Hepatocyte (in vitro differentiated cells): ENCODE measurements at places on chromosomes 7 and 10. TPM values are rescaled to one million over a fixed set of nuclear protein-coding genes. Genes with fewer than 3 reads are reported as not detected.
A peak's percentile ranks its signal among the peaks of the same experiment; 100 is the strongest.

- DNase-seq, result peak; percentile 46
Measured at GRCh38 chr7:7911369-7912123, 57.0 kb upstream of the GLCCI1 start.

GRCh38 chr10:43407148-43407575, 1.8 kb downstream of the HNRNPF start:
- peak; percentile 80 for DNase-seq

DNA sequence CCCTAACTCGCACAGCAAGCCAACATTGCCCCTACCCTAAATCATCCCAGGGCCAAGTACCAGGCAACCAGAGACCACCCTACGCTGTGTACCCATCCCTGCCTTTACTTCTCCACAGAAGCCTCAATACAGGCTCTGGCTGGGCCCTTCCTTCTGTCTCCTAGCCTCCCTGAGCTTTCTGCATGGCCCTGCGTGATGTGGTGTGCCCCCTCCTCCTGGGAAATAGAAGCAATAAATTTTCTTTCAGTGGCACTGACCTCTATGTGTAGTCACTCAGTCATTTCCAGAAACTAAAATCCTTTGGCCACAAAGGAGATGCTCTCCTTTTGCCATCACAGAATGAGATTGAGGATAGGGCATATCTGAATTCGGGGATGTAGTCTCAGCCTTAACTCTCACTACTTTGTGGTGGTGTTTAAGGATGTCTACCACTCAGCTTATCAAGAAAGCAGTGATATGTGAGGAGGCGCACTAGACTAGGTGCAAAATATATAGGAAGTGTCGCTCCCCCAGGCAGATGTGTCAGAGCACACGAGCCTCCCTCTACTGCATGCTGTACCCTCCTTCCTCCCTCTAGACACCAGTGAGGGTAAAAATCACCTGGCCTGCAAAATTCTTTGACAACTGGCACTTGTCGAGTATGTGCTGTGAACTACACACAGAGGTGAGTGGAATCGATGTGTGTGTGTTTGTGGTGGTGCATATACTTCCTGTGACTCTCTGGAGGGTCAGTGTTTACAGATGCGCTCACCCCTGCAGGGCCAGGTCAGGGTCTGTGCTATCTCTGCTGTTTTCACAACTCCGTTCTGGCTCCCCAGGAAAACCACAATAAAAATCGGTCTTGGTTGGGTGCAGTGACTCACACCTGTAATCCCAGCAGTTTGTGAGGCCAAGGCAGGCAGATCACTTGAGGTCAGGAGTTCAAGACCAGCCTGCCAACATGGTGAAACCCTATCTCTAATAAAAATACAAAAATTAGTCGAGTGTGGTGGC, 825.9 kb upstream of the IGFBP3 start:
- no peak for DNase-seq

GRCh38 chr7:149713731-149714068, 59.7 kb downstream of the ZNF467 start:
- DNase-seq, result no peak

- DNase-seq, result no peak
Measured at GRCh38 chr7:75647709-75648438, 90.9 kb downstream of the HIP1 start.

DNA sequence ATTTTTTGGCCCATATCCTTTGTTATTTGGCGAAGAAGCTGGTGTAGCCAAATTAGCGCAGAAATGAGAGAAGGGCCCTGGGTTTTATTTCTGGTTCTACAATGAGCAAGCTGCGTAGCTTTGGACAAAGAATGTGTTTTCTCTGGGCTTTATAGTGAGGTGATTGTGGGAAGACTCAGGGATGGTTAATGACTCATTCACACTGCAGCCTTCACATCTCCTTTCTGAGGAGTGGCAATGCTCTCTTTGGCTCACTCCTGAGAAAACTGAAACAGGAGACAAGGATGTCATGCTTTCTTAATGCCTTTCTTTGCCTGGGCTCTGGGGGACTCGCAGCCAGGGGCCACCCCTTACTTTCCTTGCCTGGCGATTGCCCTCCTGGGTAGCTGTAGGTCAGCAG, 271.0 kb upstream of the PODXL start:
- DNase-seq, result no peak

DNA sequence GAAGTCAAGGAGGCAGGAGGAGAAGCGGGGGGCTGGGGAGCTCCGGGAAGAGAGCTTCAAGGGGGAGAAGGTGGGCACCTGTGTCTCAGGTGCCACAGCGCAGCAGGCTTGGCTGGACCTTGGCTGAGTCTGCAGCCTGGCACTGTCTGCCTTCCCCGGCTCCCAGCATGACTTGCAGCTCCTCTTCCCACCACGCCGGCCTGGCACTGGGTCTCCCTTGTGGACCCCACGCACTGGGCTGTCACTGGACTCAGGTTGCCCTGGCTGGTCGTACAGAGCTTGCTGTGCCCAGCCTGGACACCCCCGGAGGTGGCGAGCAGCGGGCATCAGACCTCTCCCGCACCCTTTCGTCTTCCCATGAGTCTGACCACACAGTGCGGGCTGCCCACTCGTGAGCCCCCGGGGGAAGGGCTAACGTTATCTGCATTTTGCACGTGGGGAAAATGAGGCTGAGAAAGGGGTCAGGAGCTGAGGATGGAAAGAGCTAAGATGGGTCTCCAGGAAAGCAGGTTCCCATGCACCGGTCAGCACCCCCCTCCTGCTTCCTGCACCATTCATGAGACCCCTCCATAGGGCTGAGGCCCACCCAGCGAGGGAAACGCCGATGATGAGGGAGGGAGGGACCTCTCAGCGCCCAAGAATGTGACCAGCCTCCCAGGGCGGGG, 40.3 kb upstream of the PSMG3 start:
- DNase-seq, result no peak

- DNase-seq, result no peak
Measured at GRCh38 chr10:46296641-46297141, 9.9 kb downstream of the ANTXRL start.

- no peak for DNase-seq
Measured at GRCh38 chr10:49400365-49400764, 4.5 kb upstream of the DRGX start.

DNA sequence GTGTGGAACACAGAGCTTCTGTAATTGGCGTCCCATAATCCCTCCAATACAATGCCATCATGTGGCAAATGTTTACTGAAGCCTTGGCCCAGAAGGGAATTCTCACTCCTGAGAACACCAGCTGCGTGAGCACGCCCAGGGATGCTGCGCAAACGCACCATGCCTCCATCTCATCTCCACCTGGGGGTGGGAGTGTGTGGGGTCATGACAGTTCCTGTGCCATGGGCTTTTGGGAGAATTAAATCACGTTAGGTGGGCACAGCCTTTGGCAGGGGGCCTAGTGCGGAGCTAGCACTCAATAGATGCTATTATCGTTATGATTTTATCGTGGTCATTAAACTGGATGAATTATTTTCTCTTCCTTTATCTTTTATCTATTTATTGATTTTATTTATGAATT, 15.8 kb downstream of the WDFY4 start:
- no peak for DNase-seq

GRCh38 chr7:66627151-66627681, 1.5 kb upstream of the KCTD7 start:
- peak; percentile 74 for DNase-seq

GRCh38 chr10:59668096-59668495, 41.6 kb downstream of the SLC16A9 start:
- no peak for DNase-seq

DNA sequence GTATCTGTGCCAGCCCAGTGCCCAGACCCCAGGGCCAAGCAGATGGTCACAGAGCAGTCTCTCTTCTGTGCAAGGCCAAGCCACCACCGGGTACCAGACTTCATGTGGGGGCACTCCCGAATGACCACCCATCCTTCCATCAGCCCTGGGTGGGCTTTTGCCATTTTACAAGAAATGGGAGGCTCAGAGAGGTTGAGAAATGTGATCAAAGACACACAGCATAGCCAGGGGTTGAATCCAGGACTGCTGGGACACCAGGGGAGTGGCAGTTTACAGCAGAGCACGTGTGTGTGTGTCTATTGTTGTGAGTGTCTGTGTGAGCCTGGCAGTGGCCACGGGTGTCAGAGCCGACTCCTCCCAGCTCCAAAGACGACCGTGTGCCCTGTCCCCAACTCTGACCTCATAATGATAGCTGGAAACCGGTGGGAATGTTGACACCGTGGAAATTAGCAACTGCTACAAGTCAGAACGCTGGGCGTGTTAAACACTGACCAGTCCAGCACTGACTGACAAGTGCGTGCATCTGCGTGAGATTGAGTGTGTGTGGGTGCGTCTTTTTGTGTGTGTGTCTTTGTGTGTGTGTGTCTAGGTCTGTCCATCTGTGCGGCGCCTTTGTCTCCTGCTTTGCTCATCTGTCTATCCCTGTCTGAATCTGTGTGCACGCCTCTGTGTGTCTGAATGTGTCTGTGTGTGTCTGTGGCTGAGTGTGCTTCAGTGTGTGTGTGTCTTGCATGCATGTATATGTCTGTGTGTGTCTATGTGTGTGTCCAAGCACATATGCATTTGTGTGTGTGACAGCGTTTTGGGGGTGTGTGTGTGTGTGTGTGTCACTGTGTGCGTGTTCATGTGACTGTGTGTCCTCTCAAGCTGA, 17.2 kb upstream of the SLC29A4 start:
- no peak for DNase-seq

DNA sequence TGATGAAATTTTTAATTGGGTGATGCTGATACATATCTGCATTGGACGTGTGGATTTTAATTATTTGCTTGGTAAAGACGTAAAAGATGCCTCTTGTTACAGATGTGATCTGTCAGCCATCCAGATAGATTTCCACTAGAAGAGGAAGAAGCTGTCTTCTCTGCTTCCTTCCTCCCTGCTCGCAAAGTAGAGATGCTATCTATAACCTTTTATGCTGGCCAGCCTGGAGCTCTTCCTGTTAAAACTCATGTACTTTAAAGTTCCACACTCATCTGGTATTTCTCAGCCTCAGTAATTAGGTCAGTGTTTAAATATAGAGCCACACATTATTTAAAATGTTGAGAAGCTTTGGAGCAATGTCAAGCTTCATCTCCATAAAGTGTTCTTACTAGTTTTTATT, 51.2 kb upstream of the TMEM229A start:
- DNase-seq, result no peak

DNA sequence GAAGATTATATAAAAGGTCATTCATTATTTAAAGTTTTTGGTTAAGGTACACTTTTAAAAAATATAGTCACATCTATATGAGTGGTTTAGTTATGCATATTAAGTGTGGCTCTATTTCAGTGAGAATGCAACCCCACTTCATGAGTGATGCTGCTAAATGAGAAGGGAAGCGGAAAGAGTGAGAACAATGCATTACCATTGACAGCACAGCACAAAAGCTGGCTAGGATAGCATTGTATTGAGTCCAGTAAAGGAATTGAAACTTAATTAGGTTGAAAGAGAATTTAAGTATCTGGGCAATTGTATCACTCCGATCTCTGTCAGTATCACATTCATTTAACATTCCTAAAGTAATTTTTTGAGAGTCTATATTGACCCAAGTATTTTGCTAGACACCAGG, 13.2 kb downstream of the POM121L12 start:
- no peak for DNase-seq

DNA sequence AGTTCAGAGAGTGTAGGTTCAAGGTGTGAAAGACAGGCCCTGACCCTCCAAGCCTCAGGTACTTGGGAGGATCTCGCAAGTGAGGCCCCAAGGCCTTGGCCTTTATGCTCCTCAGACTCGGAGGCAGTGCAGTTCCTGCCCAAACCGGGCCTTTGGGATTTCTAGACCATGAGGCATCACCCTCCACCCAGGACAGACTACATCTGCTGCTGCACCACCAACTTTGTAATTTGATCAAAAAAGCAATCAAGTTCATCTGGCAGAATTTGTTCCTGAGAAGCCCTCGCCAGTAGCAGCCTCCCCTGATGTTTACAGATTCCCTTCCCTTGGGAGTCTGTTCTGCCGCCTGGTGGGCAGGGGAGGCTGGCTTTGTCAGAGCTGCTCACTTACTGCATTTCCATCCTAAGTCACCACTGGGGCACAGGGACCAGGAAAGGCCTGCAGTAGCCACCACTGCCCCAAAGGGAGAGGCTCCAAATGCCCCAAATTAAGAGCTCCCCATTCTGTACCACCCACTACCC, 2.1 kb downstream of the CAMK2G start:
- DNase-seq, result peak; percentile 39

- DNase-seq, result no peak
Measured at GRCh38 chr10:68086011-68086410, 10.9 kb upstream of the HERC4 start.

DNA sequence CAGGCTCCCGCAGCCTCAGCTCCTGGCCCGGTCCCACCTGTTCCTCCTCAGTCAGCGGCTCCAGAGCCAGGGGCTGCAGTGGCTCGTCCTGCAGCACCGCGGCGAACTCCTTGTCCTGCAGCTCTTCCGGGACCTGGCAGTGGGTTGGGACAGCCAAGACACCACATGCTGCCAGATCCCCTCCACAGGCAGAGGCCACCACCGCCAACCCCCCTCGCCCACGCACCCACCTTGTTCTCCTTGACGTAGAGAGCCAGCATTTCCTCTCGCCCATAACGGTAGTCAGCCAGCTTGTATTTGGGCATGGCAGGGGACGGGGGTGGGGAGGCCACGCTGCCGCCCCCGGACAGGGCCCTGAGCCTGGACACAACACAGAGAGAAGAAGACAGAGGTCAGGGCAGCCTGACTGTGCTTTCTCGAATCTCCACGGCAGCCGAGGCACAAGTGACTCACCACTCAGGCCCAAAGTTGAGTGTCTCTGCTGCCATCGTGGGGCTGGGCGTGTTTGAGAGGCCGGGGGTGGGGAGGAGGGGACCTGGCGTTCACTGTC, 6.2 kb downstream of the GIGYF1 start:
- DNase-seq, result no peak

GRCh38 chr10:133388973-133389818, 4.8 kb upstream of the MTG1 start:
- DNase-seq, result no peak

GRCh38 chr10:23432639-23433038, 6.2 kb upstream of the OTUD1 start:
- no peak for DNase-seq

AKR1C1 gene
- polyA plus RNA-seq, result 67.8 and 106 TPM in 2 replicates

OR13A1 gene
- polyA plus RNA-seq, result not detected in 2 replicates

TYW1B gene
- polyA plus RNA-seq, result 1.7 and 2.0 TPM in 2 replicates

ZNF12 gene
- polyA plus RNA-seq, result 14.7 and 16.5 TPM in 2 replicates

ADIRF gene
- polyA plus RNA-seq, result not detected in 2 replicates

CYP3A7 gene
- 311 and 444 TPM in 2 replicates for polyA plus RNA-seq

LRMDA gene
- polyA plus RNA-seq, result 8.3 and 15.7 TPM in 2 replicates

DRGX gene
- not detected in 2 replicates for polyA plus RNA-seq
